ENCODE measurements at places on chromosomes 1 and 21.

- no peak for DNase-seq
Measured at GRCh38 chr1:221829327-221830015, 87.6 kb upstream of the DUSP10 start.

DNA sequence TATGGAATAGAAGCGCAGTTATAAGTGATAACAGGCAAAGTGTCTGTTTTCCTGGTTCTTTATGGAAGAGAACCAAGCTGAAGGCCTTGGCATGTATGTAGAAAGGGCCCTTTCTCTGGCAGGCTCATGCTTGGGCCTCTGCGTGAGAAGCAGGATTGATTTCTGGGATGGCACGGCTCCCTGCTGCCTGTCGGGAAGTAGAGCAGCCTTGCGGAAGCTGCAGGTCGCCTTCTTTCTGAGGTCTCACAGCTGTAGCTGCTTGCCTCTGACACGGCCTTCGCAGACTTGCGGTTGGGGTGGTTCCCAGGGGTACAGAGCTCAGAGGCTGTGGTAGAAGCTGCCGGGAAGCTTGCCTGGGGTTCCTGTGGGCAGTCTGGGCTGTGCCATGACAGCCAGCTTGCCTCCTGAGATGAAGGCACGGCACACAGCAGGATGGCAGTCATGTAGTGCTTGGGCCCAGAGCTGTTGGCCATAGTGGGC is 39.4 kb downstream of the TRAPPC10 start:
- no peak for DNase-seq

- DNase-seq = no peak
Measured at GRCh38 chr1:247639381-247639981, 34.1 kb downstream of the OR2G3 start.

DNA sequence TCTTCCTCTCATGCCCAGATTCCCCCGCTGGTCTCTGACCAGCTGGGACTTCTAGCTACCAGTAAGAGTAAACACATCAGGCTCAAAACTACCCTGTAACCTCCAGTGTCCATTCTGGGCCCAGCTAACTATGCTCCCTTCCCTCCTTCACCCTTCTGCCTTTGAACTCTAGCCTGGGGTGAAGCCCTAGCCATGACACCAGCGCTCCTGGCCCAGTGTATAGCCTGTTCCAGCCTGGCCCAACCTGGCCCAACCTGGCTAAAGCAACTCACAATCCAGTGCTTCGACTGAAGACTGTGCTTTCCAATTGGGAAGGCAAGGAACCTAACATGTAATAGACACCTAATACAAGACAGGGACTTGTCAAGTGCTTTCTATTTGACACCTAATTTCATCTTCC is 27.6 kb downstream of the CSMD2 start:
- DNase-seq = no peak

- DNase-seq = no peak
Measured at GRCh38 chr1:169043823-169044222, 62.7 kb upstream of the ATP1B1 start.

DNA sequence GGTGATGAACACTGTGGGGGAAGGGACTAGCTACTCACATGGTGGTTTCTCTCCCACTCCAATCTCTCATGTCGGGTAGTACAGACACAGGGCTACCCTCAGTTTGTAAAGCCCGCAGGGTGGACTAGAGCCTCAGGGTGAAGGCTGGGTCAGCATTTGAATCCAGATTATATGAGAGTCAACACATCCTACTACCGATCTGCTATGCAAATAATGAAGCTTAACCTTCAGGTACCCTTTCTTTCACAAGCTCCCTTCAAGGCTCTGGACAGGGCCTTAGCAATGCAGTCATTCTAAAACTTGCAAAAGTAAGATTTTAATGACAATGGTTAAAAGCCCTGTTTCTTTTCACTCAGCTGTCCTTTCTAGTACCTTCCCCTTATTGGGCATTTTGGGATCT is 5.5 kb upstream of the ZBED6 start:
- DNase-seq = no peak

DNA sequence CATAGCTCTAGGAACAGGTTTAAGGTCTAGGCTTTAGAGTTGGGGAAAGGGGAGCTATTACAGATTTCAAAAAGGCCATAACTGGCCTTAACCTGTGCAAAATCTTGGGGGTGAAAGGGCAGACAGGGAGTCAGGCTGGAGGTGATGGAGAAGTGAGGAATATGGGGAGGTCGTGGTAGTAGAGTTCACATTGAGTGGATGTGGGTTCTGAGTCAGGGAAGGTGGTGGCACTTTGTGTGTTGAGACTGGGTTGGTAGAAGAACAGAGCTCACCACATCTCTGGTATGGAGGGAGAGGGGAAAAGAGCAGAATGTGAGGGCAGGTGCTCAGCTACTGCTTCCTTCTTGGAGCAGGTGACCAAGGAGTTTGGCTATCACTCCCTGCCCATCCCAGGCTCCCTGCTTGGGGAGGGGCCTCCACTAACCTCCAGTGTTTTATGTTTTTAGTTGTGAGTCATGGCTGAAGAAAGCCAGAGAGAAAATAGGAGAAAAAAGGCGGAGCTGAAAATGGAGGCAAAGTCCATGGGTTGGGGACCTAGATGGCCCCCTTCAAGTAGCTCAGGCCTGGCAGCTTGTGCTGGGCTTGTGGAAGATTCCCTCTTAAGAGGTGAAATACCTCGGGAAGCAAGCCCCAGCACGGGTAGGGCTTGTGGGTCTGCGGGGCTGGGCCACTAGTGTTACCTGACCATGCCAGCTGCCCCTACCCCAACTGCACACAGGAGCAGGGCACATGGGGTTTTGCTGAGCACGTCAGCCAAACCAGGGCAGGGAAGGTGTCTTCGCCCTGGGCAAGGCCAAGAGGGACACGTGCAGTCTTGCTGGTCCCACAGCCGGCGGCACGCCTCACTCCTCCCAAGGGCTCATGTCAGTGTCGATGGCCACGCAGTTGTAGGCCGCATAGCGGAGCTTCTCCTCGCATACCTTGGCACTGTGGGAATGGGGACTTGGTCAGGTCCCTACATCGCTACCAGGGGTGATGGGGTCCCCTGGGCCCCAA is 8.2 kb downstream of the HECTD3 start:
- no peak for DNase-seq

DNA sequence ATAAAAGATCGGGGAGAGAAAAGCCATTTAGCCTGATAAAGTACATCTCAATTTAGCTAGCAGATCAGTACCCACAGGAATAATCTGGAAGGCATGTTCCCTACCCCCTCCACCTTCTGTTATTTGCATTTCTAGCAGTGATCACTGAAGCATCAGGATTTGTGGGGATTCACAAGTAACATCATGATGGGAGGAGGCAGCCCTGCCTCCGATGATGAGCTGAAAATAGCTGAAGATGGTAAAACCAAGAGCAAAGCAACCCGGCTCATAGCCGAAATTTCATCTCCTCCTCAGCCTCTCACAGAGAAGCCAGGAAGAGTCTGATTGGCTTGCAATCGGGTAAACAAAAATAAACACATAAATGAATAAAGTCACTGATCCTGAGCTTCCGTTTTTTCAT is 2.4 kb downstream of the CCSAP start:
- DNase-seq = no peak

DNA sequence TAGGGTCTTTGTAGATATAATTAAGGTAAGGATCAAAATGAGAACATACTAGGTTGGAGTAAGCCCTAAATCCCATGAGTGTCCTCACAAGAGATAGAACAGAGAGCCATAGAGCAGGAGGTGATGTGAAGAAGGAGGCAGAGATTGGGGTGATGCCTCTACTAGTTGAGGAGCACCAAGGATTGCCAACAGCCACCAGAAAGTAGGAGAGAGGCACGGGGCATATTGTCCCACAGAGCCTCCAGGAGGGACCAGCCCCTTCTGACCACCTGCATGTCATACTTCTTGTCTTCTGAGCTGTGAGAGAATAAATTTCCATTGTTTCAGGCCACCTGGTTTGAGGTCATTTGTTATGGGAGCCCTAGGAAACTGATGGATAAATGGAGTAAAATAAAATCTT is 363.3 kb downstream of the RPS6KC1 start:
- no peak for DNase-seq

DNA sequence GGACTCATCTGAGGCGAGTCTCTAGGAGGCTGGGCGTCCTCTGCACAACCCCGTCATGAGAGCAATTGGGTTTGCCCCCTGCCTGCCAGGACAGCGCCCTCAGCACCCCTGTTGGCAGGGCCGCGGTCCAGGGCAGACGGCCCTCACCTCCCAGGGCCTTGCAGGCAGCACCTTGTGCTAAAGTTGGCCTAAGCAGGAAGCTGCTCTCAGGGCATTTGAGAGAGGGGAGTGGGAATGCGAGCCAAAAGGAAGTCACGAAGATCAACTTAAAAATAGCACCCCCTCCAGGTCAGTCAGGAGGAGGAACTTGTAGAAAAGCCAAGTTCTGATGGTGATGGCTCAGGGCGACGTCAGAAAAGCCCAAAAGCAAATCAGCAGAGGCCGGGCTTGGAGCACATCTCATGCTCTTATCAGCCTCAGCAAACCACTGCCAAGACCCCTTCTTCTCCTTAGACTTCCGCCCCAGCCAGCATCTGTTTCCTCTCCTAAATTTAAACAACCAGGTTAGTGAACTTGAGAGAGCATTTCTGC is 12.6 kb upstream of the ADORA3 start:
- DNase-seq = peak; percentile 21

DNA sequence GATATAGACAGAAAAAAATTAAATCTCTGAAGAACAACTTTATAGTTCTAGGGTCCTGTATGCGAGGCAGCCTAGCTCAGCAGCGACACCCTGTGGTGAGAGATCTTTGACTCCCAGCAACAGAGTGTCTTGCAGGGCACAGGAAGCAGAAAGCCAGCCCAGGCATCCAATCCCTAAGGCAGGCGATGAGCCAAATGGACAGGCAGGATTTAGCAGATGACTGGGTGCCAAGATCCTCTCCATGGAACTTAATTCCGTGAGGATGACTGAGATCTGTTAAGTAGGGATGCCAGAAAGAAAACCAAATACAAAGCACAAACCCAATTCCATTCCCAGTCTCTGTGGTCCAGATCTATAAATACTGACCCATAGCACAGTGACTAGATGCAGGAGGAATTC is 38.8 kb downstream of the HLCS start:
- DNase-seq = peak; percentile 50

DNA sequence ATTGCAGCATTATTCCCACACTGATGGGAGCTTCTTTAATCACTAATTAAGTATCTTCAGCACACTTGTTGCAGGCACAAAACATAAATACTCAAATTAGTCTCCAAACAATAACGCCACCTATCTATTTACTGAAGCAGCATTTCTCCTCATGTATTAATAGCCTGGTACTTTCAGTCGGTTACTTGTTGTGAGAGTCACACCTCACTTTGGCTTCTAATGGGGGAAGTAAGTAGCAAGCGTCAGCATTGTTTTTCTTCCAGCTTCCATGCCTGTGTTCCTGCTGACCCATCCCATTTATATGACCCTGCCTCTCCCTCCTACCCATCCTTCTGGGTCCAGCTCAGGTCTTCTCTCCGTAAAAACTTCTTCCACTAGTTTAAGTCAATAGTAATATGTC is 31.9 kb upstream of the DENND1B start:
- no peak for DNase-seq

DNA sequence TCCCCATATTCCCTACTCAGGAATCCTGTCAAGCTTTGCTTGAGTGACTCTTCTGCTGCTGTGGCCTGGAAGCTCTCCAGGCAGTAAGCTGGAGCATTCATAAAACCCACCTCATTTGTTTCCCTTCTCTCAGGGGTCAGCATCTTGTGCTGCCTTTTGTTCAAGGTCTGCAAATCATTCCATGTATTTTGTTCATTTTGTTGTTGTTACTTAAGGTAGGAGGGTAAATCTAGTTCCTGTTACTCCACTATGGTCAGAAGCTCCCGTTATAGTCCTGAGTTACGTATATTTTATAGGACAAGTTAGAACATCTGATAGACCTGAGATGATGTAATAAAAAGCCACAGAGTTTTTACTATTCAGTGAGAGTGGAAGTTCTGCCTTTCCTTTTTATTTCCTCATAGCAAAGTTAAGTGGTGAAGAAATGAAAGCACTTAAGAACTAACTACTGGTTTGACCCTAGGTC is 9.9 kb downstream of the SYNJ1 start:
- DNase-seq = no peak

DNA sequence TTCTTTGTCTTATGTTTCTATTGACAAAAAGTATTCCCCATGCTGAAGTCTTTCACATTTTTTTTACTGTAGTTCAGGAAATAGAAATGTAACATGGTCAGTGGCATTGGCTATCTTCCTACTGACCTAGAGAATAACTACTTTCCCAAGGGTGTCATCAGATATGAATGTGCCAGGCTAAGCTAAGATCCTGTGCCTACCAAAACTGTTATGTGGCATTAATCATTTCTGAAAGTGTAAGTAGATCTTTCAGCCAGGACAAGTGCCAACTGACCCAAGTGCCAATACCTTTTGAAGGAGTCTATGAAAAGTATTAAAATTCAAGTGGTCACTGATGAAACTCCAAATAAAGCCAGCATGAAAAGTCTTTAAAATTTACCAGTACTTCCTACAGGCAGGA is 165.3 kb downstream of the TNFSF18 start:
- DNase-seq = no peak

DNA sequence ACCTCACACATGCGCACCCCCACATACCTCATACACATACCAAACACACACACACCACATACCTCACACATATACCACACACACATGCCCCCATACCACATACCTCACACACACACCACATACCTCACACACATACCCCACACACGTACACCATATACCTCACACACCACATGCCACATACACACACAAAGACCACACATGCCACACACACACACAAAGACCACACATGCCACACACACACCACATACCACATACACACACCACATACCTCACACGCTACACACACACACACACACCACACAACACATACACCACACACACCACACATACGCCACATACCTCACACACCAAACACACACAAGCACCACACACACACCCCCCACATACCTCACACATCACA is 30.0 kb downstream of the HIVEP3 start:
- DNase-seq = no peak

GRCh38 chr1:17635276-17635675 is 95.8 kb downstream of the ARHGEF10L start:
- DNase-seq = no peak

GRCh38 chr1:38283696-38284470 is 237.3 kb upstream of the POU3F1 start:
- no peak for DNase-seq

DNA sequence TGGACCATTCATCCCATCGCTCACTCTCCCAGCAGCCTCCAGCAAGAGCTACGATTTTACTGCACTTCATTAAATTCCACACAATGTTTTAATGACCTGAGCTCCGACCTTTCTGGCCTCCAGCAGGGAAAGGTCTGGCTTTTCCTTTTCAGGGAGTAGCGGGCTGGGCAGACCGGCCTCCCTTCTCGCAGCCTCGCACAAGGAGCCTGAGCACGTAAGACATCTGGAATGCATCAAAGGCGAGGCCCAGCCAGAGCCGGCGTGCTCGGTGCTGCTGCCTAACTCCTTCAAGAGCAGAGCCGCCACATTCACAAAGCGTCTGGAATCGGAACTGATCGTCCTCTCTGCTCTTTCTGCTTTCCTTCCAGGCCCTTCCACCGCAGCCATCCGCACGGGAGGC is 32.5 kb upstream of the FHAD1 start:
- peak; percentile 62 for DNase-seq
